B cell (primary cell): ENCODE measurements at places on chromosomes 1 and 21. TPM values are rescaled to one million over a fixed set of nuclear protein-coding genes. Genes with fewer than 3 reads are reported as not detected.

- no peaks in the 10 kb centered on the region for H3K27me3 ChIP-seq
- no peak overlapping the region for H3K27ac ChIP-seq
- peaks cover 25% of the 10 kb centered on the region for H3K4me1 ChIP-seq
- H3K36me3 ChIP-seq, result no peaks in the 10 kb centered on the region
- H3K4me3 ChIP-seq, result no peak overlapping the region
These were observed 5.7 kb downstream of the MAN1A2 start for GRCh38 chr1:117372863-117373412.

DNA sequence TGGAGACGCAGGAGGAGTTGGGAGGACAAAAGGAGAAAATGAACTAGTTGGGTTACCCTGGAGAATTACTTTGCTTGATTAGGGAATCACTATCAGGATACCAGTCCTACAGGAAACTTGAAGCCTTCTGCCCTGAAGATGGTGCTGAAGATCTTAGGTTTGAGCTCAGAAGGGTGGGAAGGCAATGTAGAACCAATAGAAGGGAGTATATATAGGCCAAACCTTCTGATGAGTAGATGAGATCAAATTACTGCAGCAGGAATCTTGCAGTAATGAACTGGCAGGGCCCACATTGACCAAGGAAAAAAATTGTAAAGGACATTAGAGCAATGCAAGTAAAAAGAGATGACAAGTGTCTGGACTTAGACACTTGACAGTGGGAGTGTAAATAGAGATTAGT, 116.3 kb upstream of the CACYBP start:
- DNase-seq, result no peak
- H3K27ac ChIP-seq, result no peak overlapping the region
- H3K4me1 ChIP-seq, result peaks cover 4% of the 10 kb centered on the region
- no peaks in the 10 kb centered on the region for H3K36me3 ChIP-seq
- H3K27me3 ChIP-seq, result no peaks in the 10 kb centered on the region

DNA sequence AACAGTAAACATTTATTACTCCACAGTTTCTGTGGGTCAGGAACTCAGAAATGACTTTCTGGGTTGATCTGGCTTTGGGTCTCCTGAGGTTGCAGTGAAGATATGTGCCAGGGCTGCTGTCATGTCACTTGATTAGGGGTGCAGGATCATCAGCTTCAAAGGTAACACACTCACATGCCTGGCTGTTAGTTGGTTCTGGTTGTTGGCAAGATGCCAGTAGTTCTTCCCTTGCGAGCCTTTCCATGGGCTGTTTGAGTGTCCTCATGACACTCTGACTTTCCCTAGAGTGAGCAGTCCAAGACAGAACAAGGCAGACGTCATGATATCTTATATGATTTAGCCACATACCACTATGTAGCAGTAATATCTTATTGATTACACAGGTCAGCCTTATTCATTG, 1.8 kb downstream of the SWT1 start:
- H3K27me3 ChIP-seq, result no peaks in the 10 kb centered on the region
- no peak overlapping the region for H3K27ac ChIP-seq
- peak; percentile 5 for DNase-seq
- H3K4me1 ChIP-seq, result peaks cover 11% of the 10 kb centered on the region

DNA sequence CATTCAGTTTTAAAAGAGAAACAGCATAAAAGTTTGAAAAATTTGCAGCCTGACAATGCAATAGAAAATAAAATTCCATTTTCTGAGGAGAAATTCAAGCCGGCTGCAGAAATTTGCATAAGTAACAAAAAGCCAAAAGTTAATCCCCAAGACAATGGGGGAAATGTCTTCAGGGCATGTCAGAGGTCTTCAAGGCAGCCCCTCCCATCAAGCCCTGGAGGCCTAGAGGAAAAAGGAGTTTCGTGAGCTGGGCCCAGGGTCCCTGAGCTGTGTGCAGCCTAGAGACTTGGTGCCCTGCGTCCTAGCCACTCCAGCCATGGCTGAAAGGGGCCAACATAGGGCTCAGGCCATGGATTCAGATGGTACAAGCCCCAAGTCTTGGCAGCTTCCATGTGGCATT, 74.6 kb downstream of the PIK3R3 start:
- H3K4me1 ChIP-seq, result no peaks in the 10 kb centered on the region
- DNase-seq, result no peak
- H3K27ac ChIP-seq, result no peak overlapping the region
- no peak overlapping the region for H3K4me3 ChIP-seq

GRCh38 chr1:246549665-246550064, 16.4 kb downstream of the TFB2M start:
- H3K27me3 ChIP-seq, result no peaks in the 10 kb centered on the region
- H3K27ac ChIP-seq, result no peak overlapping the region
- no peaks in the 10 kb centered on the region for H3K4me1 ChIP-seq

GRCh38 chr1:7120863-7121621, 335.8 kb downstream of the CAMTA1 start:
- H3K27me3 ChIP-seq, result no peaks in the 10 kb centered on the region
- H3K27ac ChIP-seq, result no peak overlapping the region
- no peak overlapping the region for H3K4me3 ChIP-seq
- H3K36me3 ChIP-seq, result no peaks in the 10 kb centered on the region
- H3K4me1 ChIP-seq, result no peaks in the 10 kb centered on the region

- H3K36me3 ChIP-seq, result no peaks in the 10 kb centered on the region
- no peak for DNase-seq
- H3K27me3 ChIP-seq, result peaks cover 5% of the 10 kb centered on the region
- no peak overlapping the region for H3K4me3 ChIP-seq
These were observed 60.7 kb downstream of the MAN1C1 start for GRCh38 chr1:25677193-25677773.

DNA sequence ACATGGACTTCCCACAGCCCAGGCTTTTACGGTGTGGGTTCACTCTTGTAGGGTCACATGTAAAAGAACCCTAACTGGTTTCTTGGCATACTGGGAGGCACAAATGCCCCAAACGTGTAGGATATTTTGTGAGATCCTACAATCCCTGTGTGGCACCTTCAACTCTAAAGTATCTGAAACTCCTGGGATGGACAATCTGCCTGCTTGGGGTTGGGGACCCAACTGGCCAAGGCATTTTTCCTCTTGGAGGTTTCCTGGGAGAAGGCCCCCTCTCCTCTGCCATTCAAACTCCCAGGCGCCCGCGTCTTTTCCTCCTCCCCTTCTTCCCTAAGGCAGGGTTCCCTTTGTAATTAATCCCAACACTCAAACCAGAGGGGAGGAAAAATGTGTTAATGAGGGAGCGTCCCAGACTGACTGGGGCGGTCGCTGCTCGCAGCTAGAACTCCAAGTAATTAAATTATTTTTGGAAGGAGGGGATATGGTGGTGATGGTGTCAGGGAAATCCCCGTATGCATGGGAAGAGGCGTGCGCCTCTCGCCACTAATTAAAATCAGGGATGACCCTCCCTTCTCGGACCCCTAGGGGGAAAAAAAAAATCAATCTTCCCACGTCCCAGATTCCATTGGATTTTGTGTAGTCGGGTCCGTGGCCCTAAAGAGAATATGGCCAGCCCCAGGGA, 681 bp upstream of the VANGL2 start:
- peak overlapping the region; percentile 39 for H3K4me3 ChIP-seq
- peaks cover 5% of the 10 kb centered on the region for H3K27me3 ChIP-seq
- peaks cover 12% of the 10 kb centered on the region for H3K4me1 ChIP-seq

DNA sequence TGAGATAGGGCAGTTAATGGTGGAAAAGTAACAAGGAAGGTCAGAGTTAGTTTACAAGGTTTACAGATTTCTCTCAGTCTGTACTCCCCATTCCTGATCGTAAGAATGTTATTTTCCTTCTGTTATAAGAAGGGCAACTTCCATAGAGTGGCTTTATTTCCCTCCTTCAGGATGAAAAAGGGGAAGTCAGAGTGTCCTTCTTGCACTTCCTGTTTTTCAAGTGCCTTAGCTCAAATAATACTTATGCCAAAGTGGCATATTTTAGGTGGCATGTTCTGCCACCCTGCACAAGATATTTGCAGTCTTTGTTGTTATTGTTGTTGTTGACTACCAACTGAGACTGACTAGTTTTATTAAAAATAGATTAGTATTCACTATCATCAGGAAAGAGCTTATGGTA, 730.7 kb upstream of the ADGRL4 start:
- peak; percentile 9 for DNase-seq
- H3K27me3 ChIP-seq, result no peaks in the 10 kb centered on the region
- H3K36me3 ChIP-seq, result no peaks in the 10 kb centered on the region
- no peak overlapping the region for H3K27ac ChIP-seq
- no peak overlapping the region for H3K4me3 ChIP-seq

DNA sequence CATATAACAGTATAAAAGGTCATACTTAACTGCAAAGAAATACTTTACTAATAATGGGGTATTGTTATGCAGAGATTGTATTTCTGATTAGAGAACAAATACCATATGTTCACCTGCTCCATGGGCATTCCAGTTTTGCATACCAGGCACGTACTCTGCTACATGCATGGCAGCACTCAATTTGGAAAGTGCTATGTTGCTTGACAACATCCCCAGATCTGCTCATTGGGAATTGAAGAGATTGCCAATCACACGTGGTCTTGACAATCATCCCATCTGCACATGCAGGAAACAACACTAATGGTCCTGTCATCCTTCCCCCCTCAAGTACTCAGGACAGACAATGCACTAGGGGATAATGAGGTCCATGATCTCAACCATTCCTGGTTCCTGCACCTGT, 63.4 kb upstream of the PDE4B start:
- no peak overlapping the region for H3K4me3 ChIP-seq
- H3K36me3 ChIP-seq, result no peaks in the 10 kb centered on the region
- no peaks in the 10 kb centered on the region for H3K4me1 ChIP-seq
- no peak for DNase-seq
- H3K27ac ChIP-seq, result no peak overlapping the region
- no peaks in the 10 kb centered on the region for H3K27me3 ChIP-seq

DNA sequence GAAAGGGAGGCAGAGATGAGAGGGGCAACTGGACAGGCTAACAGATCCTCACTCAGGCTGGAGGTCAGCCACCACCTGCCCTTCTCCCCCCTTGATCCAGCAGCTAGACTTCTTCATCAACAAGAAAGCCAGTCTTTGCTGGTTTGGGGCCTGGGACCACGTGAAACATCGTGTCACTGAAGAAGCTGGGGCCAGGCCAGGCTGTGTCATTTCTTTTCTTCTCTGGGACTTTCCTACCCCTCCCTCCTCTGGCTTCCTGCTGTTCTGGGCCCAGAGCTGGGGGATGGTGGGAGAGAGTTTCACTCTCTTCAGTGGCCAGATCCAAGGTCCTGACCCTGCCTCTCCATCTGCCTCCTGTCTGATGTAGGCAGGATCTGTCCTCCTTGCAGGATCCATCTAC, 18.1 kb upstream of the SLC26A9 start:
- DNase-seq, result no peak
- H3K4me1 ChIP-seq, result no peaks in the 10 kb centered on the region
- no peak overlapping the region for H3K27ac ChIP-seq

DNA sequence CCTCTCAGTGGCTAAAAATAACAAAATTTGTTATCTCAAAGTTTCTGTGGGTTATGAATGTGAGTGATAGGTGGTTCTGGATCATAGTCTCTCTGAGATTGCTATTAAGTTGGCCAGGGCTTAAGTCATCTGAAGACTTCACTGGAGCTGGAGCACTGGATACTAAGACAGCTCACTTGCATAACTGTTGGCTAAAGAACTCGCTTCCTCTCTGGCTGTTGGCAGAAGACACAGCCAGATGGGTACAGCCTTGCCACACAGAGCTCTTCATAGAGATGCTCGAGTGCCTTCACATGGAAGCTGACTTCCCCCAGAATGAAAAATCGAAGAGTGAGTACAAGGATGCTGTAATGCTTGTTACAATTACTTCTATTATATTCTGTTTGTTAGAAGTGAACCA, 333.8 kb downstream of the ZP4 start:
- no peak overlapping the region for H3K27ac ChIP-seq
- H3K4me1 ChIP-seq, result no peaks in the 10 kb centered on the region
- no peaks in the 10 kb centered on the region for H3K27me3 ChIP-seq
- no peak overlapping the region for H3K4me3 ChIP-seq
- H3K36me3 ChIP-seq, result no peaks in the 10 kb centered on the region

DNA sequence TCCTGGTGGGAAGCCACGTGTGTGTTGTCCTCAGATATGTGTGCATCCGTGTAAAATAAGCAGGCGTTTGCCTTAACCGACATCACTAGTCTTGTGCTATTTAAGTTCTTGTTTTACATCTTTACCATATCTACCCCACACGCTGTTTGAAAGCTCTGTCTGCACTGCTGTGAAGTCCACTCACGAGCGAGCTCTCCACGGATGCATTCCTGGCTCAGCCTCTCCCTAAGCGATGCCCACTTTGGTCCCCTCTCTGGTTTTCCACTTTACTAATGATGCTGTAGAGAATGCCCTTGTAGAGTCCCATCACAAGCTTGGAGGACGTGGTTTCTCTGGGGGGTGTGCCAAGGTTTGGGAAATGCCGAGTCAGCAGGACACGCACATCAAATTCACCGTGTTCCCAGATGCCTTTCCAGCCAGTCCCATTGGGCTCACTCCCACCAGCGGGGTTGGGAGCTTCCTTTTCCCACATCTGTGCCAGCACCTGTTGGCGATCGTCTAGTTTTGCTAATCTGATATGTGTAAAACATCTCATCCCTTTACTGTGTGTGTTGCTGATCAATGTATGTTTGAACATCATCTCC, 43.8 kb downstream of the ACTL8 start:
- DNase-seq, result no peak
- no peaks in the 10 kb centered on the region for H3K36me3 ChIP-seq
- H3K27ac ChIP-seq, result no peak overlapping the region
- H3K4me3 ChIP-seq, result no peak overlapping the region
- H3K27me3 ChIP-seq, result no peaks in the 10 kb centered on the region

GRCh38 chr1:205954819-205955404, 11.7 kb upstream of the SLC26A9 start:
- H3K27me3 ChIP-seq, result no peaks in the 10 kb centered on the region
- DNase-seq, result no peak
- no peaks in the 10 kb centered on the region for H3K36me3 ChIP-seq
- H3K27ac ChIP-seq, result no peak overlapping the region
- H3K4me3 ChIP-seq, result no peak overlapping the region

- H3K4me1 ChIP-seq, result no peaks in the 10 kb centered on the region
- H3K27me3 ChIP-seq, result no peaks in the 10 kb centered on the region
- H3K27ac ChIP-seq, result no peak overlapping the region
- no peak overlapping the region for H3K4me3 ChIP-seq
- H3K36me3 ChIP-seq, result no peaks in the 10 kb centered on the region
These were observed 210.0 kb downstream of the ZC3H11B start for GRCh38 chr1:219402925-219403324.

GRCh38 chr1:186681801-186682200, 1.6 kb upstream of the PTGS2 start:
- H3K27me3 ChIP-seq, result peaks cover 11% of the 10 kb centered on the region
- no peak overlapping the region for H3K27ac ChIP-seq
- H3K36me3 ChIP-seq, result no peaks in the 10 kb centered on the region

DNA sequence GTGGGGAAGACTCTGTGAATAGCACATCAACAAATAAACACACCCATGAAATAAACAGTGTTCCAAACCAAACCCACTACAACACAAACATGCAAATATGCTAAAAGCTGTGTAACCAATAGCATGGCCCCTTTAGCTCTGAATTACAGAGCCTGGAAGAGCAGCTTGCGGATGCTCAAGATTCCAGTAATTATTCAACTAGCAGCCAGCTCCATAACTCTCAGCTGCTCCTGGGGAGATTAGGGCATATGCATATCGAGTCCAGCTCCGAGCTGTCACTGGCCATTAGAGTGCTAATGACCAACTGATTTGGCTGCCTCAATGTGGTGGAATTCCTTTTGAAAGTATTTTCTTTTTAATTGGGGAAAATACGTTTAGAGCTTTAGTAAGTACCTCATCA, 207.1 kb downstream of the HHAT start:
- no peaks in the 10 kb centered on the region for H3K27me3 ChIP-seq
- no peaks in the 10 kb centered on the region for H3K4me1 ChIP-seq
- no peak overlapping the region for H3K4me3 ChIP-seq
- DNase-seq, result no peak

TBX19 gene
- 6.8 and 7.0 TPM in 2 replicates for total RNA-seq

UQCRHL gene
- 1.8 and 2.0 TPM in 2 replicates for total RNA-seq

ELOVL1 gene
- total RNA-seq, result 65.4 and 66.6 TPM in 2 replicates

TFAP2E gene
- 3.2 and 4.5 TPM in 2 replicates for total RNA-seq
